ENCODE measurements at places on chromosomes 5 and 9.
A peak's percentile ranks its signal among the peaks of the same experiment; 100 is the strongest.

GRCh38 chr5:158058208-158059120 is 199.5 kb upstream of the CLINT1 start:
- no peak for DNase-seq

DNA sequence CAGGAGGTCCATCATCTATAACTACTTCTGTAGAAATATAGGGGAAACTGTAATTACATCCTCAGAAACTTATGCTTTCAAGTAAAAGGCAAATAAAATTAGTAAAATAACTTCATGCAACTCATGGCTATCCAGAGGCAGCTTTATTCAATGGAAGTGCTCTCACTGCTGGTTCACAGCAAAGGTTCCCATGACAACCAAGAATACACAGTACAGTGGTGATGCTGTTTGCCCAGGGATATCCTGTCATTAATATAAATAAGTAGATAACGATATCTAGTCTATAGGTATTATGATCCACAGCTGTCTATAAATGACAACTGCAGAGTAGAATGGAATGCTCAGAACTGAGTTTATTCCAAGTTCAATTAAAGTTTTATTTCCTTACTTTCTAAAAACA is 390.3 kb downstream of the PDE4D start:
- DNase-seq: no peak

DNA sequence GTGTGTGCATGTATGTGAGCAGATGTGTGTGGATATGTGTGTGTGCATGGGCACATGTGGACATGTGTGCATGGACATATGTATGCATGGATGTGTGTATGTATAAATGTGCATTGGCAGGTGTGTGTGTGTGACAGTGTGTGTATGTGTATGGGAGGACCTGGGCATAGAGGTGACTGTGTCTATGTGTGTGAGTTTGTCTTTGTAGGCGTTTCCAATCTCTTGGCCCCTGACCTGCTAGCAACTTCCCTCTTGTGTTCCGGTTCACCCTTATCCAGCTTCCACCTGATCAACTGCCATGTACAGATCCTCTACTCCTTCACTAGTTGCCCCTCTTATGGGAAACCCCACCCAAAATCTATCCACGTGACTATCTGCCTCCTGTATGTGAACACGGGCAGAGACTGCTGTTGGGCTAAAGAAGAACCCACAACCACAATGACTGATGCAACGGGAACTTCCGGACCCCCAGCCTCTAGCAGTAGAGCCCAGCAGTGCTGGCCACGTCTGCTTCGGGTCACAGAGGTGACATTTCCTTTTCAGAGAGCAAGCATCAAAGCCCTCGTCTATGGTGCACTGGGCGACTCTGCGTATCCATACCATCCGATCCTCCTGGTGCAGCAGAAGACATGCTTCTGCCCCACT is 24.9 kb upstream of the GADD45G start:
- peak; percentile 67 for DNase-seq

DNA sequence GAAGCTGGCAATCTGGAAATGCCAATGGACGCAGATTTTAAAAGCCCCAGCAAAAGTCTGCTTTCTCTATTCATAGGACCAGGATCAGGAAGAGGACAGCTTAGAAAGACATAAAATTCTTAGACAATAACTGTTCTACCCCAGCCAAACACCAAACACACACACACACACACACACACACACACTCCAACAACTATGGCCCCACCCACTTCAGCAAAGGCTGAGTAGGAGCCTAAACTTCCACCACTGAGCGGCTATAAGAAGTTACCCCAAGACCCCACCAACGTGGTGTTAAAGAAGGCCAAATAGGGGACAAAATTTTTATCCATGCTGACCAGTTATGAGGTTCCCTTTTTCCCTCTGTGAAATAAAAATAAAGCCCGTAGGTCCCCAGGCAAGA is 32.9 kb downstream of the ZMAT2 start:
- DNase-seq: no peak

- no peak for DNase-seq
Observed at GRCh38 chr9:94865582-94866452, 139.3 kb downstream of the AOPEP start.

DNA sequence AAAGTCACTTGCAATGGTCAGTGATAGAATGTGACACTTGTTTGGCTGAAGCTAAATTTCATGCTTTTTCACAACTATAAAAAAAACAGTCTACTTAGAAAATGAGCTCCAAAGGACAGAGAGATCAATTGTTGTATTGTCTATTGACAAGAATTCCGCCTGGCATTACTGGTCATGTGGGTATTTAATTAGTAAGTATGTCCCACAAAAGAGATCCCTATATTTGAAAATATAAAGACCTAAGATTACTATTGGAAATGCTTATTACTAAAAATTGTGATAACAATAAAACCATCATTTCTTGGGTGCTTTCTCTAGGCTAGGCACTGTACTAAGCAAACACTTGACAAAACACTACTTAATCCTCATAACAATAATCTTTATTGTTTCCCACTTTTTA is 745.2 kb upstream of the C9orf72 start:
- no peak for DNase-seq

DNA sequence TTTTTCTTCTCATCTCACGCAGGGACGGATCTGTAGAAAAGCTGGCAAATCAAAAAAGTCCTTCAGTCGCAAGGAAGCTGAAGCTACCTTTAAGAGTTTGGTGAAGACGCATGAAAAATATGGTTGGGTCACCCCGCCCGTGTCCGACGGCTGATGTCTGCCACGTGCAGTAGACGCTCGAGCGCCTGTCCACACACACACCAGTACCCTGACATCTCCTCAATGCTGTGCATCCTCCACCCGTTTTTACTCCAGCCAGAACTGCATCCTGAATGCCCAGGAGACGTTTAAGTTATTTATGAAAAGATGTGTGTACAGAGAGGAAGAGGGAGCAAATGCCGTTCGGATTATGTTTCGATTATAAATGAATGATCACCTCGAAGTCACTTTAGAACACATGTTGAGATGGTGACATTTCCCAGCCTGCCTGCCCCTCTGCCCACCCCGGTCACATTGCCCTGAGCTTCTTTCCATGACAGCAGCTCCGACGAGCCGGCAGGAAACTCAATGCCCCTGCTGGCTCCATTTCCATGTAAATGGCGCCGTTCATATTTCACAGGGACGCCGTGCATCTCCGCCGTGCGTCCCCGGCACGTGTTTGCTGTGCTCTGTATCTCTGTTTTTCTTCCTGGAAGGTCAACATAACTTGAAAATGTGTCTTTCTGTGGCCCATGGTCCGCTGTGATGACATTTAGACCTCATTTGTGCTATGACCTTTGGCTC is 42.7 kb downstream of the UBE2QL1 start:
- no peak for DNase-seq

- no peak for DNase-seq
Observed at GRCh38 chr9:17625644-17626388, 47.0 kb downstream of the SH3GL2 start.

DNA sequence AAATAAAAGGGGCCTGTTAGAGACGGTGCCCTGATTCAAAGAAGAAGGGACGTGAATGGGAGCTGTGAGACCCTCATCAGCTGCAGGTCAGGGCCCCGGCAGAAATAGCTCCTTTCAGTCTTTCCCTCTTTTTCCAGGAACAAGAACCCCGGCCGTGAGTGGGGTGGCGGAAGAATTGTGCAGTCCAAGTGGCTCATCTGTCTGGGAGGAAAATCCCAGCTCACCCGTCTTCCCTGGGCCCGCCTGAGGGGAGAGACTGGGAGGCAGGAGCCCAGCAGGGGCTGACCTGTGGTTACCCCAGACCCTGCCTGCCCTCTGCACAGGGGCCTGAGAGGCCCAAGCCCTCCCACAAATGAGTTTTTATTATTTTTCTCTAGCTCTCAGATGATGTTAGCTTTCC is 24.8 kb upstream of the CSF1R start:
- no peak for DNase-seq

Measured in T-helper 2 cell (primary cell).